ENCODE measurements at places on chromosomes 11 and 22.

GRCh38 chr11:79077702-79078330 lies 363.0 kb downstream of the TENM4 start:
- DNase-seq = no peak

- DNase-seq = no peak
These were observed 8.2 kb downstream of the PDE2A start for GRCh38 chr11:72665911-72666472.

- DNase-seq = peak; percentile 92
These were observed 4.7 kb downstream of the TCIRG1 start for GRCh38 chr11:68043349-68044144.

DNA sequence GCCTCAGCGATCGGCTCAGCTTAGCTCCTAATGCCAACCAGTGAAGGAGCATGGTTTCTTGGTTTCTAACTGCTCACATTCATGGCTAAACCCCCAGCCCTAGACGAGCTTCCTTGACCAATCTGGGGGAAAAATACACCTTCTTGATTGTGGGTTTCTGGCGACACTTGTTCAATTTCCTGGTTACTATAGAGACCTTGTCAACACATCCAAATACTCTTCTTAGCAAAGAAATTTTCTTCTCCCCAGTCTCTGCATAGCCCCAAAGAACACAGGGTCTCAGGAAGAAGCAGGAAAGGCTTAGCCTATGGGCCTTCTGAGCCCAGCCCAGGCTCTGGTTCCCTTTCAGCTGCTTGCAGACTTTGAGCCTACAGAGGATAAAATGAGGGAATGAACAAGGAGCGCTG lies 88.5 kb upstream of the SYT13 start:
- no peak for DNase-seq

DNA sequence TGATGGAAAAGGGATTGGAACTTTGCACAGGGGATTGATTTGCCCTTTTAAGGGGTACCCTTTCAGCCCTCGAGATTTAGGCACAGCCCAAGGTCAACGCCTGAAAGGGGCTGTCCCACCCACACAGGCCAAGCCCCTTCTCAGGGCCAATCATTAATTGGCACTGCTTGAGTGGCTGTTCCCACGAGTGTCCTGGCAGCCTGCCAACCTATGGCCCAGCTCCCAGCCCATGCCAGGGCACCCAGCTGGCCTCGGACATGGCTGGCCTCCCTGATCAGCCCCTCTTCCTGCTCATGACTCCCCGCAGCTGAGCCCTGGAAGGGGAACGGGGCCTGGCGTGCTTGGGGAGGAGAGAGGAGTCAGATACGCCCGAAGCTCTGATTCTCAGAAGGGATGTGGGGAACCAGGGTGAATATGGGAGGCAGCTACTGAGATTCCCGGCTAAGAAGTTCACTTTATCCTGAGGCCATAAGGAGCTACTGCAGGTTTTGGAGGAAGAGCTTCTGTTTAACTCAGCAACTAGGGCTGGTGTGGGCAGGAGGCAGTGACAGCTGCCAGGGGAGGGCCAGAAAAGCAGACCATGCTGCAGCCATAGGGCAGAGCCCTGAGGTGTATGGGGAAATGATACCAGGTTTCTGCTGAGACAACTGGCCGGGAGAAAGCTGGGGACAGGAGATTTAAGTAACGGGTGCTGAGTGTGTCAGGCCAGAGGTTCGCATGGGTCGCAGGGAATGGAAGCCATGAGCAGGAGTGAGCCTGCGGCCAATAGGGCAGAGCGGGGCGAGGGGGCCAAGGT lies 30.0 kb downstream of the WNT7B start:
- DNase-seq = no peak

DNA sequence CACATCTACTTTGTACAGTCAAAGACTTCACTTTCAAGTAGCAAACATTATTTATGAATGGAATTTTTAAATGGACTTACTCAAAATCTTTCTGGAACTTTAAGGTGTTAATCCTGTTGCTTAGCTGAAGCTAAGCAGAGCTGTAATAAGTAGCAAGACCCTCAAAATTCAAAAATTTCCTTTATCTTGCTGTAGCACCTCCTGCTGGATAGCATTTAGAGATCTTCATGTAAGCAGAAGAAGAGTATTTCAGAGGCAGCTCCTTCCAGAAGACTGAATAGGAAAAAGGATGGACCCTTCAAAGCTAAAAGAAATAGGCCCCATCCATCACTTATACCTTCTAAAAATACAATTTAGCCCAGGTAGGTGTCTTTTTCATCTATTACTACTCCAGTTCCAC lies 3.4 kb downstream of the PHF21A start:
- no peak for DNase-seq

- no peak for DNase-seq
These were observed 114.7 kb upstream of the OR4B1 start for GRCh38 chr11:48101958-48102357.

DNA sequence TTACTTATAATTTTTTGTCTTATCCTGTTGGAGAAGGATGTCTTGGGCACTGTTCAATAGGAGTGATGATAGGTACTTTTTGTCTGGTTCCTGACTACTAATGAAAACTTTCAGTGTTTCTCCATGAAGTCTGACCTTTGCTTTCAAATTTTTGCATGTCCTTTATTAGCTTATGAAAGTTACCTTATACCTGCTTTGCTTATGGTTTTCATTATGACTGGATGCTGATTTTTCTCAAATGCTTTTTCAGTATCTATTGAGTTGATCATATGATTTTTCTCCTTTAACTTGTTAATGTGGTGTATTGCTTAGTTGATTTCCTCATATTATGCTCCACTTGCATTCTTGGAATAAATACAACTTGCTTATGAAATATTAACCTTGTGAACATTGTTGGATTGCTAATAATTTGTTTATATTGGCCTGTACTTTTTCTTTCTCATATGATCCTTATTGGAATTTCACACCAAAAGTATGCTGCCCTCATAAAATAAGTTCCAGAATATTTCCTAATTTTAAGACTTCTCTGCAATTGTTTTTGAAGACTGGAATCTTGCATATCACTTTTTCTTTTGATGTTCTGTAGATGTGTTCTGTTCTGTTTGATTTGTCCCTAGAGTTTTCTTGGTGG lies 85.0 kb upstream of the SC5D start:
- peak; percentile 7 for DNase-seq

- peak; percentile 95 for DNase-seq
These were observed 20.9 kb upstream of the NARS2 start for GRCh38 chr11:78595436-78596130.

DNA sequence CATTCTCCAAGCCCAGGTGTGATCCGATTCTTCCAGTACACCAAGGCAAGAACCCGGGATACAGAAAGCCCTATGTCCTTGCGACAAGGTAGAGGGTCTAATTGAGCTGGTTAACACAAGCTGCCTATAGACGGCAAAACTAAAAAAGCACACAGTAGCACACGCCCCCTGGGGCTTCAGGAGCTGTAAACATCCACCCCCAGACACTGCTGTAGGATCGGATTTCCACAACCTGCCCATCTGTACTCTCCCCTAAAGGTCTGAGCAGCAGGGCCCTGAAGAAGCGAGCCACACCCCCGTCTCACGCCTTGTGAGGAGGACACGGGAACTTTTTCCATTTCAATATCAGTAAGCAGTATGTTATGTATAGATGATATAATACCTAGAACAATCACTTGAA lies 624.7 kb downstream of the BUD13 start:
- no peak for DNase-seq

- no peak for DNase-seq
These were observed 505.6 kb upstream of the API5 start for GRCh38 chr11:42806191-42806590.

DNA sequence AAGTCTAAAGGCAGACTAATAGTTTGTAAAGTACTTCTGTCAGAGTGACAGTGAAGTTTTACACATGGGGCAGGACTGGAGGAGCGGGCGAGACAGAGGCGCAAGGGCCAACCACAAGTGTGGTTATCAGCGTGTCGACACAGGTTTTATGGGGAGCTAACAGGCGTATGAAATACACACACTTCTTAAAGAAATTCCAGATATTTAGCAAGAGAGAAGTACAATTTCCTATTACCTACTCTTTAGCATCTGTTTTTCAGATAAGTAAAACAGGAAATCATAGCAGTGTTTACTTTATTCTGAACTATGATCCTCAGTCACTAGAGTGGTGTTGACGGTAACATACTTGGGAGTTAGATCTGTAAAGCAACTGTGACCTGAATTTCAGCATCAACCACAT lies 22.5 kb downstream of the VSIG10L2 start:
- peak; percentile 73 for DNase-seq

DNA sequence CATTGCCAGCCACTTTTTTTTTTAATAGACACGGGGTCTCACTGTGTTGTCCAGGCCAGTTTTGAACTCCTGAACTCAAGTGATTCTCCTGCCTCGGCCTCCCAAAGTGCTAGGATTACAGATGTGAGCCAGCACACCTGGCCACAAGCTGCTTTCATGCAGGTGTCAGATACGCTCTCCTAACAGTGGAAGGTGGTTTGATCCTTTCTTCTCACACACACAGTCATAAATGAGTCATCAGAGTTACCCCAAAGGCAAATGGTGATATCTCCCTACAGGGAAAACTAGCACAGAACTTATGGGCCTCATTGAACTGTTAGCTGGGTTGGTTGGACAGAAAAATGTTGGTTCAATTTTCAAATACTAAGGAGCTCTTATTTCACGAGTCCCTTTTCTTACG lies 38.2 kb upstream of the UBASH3B start:
- DNase-seq = no peak

DNA sequence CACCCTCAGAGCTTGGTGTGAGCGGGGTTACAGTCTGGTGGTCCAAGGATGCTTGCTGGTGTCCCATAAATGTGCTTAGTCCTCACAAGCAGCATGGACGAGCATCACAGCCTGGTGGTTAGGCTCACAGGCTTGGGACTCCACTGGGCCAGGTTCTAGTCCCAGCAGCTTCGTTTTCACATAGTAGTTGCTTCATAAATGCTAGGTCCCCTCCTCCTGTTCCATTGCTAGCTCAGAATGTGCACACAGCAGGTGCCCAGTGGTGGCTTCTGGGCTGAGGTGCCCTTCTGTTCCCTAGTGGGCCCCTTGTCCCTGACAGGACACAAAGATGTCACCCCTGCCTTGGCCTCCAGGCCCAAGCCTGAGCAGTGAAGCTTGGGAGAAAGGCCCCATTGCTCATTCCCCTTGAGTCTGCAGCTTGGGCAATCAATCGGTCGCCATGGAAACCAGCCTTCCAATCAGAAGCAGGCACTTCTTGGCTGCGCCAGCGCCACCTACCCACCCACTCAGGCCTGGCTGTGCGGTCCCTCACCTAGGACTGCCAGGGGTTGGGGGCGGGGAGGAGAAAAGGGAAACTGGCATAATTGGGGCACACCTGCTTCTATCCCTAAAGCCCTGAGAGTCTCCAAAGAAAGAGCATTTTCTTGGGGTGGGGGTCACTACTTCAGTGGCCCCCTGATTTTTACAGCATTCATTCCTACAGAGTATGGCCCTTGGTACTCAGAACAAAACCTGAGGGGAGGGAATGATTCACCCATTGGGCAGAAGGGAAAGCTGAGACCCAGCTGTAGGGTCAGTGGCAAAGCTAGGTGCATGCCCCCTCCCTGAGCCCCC lies 48.1 kb downstream of the CYTH4 start:
- DNase-seq = peak; percentile 76

- no peak for DNase-seq
These were observed 192.5 kb upstream of the RAG2 start for GRCh38 chr11:36790526-36790925.

DNA sequence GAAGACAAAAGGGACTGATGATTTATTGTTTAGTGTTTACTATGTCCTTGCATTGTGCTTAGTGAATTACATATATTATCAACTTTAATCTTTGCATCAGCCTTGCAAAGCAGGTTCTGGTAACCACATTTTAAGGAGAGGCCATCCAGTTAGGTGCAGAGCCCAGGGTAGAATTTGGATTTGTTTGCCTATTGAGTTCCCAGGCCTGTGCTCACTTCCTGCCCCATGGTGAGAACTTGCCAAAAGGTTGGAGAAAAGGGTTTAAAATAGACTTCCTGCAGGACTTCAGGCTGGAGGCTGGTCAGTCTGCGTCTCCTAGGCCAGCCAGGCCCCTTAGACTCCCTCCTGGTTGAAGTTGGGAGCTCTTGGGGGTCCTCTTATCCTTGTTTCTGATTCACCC lies 72.1 kb downstream of the ATXN10 start:
- DNase-seq = no peak

DNA sequence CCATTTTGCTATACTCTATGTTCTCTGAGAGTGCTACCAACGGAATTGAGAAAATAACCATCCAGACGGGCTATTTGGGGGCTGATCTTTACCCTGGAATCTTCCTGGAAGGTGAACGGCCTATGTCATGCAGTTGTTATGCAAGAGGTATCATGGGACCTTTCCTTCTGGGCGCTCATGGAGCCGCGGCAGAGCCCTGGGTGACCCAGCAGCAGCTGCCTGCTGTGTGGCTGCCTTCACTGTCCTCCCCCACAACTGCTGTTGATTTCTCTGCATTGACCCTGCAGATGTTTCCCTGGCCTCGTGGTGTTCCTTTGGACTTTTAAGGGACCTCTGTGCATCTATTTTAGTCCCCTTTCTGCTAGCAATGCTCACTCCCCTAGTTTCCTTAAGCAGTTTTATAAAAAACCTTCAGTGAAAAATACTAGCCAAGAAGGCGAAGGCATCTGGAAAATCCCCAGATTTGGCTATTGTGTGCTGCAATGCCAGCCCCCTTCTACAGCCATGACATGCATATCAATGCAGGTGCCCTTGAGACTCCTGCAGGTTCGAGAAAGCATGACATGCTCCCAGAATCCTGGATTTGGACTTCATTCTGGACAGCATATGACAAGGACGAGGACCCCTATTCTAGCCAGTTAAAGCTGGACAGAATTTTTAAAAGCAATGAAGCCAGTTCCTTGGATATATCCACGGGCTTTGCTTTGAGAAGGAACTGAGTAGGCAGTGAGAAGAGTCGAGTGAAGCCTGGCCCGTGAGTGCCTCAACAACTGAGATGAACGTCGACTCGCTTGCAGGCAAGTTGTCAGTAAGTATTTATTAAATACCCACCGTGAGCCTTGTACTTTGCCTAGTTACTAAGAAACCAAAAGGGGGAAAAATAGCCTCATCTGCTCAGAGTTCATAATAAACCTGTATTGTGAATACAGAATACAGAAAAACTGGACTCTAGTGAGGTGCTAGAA lies at the start of gene SLC25A18:
Gene SLC25A18, plus strand, starts transcription at position 593 of the 965 bp plus-strand sequence. CDS start 16,447 bp downstream, outside the sequence.
- peak; percentile 86 for DNase-seq

- DNase-seq = peak; percentile 4
These were observed 30.5 kb downstream of the WNT11 start for GRCh38 chr11:76175783-76176182.

DNA sequence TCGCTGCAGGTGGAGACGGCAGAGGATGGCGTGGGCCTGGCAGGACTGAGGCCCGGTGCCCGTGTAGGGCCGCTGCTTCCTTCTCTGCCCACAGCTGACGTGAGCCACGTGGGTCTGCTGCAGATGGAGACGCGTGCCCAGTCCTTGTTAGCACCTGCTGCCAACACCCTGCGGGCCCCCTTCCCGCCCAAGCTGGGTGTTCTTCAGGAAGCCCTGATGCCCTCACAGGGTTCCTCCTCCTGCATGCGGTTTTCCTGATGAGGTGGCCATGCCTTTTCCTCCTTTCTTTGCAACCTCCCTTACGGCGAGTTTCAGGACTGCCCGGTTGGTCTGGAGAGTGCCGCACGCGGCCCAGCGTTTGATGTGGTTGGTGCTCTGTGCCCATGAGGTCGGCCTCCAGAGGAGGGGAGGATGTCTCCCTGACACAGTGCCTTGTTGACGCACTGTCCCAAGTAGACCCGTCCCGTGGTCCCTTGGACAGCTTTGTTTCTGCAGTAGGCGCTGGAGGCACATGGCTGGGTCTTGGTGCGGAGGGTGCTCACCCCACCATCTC lies 44.7 kb downstream of the AP2A2 start:
- no peak for DNase-seq

- DNase-seq = no peak
These were observed 42.7 kb downstream of the FAT3 start for GRCh38 chr11:92267278-92267677.
